Activated CD8-positive, alpha-beta memory T cell treated with anti-CD3 and anti-CD28 coated beads for 4 hours (primary cell): ENCODE measurements at places on chromosomes 4 and X.

DNA sequence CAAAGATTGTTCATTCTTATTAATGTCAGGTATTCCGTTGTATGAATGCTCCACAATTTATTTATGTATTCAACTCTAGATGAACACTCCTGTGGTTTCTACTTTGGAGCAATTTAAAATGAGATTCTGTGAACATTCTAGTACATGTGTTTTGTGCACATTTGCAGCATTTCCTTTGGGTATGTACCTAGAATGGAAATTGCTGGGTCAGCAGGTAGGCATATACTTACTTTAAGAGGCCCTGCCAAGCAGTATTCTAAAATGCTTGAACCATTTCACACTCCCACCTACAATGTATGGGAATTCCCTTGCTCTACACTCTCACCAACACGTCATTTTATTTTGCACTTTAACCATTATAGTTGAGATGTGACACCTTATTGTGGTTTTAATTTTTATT is 59.4 kb upstream of the MAGEB2 start:
- no peak for DNase-seq

- DNase-seq, result no peak
These were observed 336.5 kb downstream of the PDGFC start for GRCh38 chr4:156635051-156635450.

- no peak for DNase-seq
These were observed 36.9 kb downstream of the NR3C2 start for GRCh38 chr4:148405161-148405893.

GRCh38 chr4:116636917-116637316 is 448.5 kb downstream of the TRAM1L1 start:
- DNase-seq, result no peak

DNA sequence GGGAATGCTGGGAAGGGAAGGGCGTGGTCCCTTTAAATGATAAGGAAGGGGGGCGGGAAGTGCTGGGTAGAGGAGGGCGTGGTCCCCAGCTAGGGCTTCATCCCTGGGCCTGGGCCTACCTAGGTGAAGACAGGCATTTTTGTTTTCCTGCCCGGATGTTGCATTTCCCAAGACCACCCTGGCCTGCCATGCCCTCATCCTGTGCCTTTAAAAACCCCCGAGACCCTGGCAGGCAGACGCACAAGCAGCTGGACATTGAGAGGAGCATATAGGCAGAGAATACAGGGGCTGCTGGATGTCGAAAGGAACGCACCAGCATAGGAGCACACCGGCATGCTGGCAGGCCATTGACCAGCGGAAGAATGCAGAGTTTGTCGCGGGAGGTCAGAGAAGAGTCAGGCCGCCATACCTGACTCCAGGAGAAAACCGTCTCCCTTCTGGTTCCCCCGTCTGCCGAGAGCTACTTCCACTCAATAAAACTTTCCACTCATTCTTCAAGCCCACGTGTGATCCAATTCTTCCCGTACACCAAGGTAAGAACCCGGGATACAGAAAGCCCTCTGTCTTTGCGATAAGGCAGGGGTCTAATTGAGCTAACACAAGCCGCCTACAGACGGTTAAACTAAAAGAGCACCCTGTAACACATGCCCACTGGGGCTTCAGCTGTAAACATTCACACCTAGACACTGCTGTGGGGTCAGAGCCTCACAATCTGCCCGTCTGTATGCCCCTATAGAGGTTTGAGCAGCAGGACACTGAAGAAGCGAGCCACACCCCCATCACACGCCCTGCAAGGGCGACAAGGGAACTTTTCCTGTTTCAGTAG is 2.9 kb upstream of the AGA start:
- no peak for DNase-seq

DNA sequence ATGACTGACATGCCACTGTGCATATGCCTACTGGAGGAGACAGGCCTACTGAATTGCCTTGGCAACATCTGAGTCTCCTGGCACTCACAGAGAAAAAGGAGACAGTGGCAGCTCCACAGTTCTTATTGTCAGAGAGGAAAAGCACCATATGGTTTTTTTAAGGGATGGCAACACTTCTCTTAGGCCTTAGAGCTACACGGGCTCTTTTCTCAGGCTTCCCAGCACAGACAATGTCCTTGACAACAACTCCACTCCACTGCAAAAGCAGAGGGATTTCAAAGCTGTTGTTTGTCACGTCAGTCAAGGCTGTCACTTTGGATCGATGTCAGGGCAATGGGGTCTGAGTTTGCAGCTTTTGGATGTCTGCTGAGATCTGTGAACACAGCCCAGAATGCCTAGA is 4.7 kb upstream of the CLCN4 start:
- DNase-seq, result no peak

- no peak for DNase-seq
These were observed 115.8 kb upstream of the BMPR1B start for GRCh38 chr4:94641702-94642560.

DNA sequence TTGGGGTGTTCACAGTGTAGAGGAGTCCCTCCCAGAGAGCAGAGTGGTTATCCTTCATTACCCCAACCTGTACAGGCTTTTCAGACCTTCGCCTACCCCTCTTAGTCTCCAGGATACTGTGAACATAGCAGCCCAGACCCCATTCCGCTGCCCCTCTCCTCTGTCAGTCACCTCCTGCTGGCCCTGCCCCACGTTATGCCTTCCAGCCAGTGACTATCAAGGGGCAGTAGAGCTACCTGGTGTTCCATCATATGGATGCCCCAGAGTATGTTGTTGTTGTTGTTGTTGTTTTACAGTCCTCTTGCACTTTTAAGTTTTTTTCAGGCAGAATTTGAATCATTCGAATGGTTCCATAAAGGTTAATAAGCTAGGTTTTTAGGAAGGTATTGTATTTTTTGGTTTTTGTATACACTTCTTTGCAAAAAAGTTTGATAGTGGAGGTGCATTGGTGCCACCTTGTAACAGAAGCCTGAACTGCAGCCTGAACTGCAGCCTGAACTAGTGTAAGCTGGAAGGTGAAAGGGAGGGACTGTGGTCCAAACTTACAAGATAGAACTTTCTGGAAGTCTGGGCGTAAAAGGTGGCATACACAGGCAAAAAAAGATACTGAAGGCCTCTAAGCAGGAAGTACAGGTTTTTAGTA is 101.4 kb upstream of the RAB40AL start:
- no peak for DNase-seq

DNA sequence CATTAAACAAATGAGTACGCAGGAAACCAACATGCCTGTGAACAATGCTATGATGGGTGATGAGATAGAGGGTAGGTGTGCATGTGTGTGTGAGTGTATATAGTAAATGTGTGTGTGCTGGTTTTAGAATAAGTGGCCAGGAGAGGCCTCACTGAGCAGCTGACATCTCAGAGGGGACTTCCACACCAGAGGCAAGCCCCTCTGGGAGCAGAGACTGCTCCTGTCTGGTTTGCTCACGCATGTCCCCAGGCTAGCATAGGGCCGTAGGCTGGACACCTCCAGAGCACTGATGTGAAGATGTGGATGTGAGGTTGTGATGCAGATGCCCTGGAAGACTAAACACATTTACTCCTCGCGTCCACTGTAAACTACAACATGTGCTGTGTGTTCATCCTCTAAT is 104.5 kb downstream of the DRD5 start:
- no peak for DNase-seq

DNA sequence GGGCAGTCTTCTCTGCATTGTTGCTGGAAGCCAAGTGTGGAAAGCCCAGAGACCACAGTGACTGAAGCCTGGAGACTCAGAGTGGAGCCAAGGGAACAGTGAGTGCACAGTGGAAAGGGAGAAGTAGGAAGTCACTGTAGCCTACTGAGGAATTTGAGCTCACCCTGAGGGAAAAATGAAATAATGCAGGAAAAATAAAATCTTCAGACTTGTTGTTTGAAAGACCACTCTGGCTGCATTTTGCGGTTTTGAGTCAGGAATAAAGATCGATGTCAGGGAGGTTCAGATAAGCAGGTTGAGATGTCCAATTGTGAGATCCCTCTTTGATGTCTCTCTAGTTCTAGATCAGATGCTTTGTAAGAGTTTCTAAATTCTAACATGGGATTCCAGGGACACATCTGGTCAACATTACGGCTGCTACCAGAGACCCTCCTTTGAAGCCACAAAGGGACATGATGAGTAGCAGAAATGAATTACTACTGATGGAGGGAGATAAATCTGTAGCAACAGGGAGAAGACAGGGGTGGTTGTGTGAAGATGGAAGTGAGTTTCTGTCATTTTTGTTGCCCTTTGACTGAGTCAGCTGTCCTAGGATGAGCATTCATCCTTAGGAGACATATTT is 8.4 kb downstream of the ADH4 start:
- DNase-seq, result no peak

DNA sequence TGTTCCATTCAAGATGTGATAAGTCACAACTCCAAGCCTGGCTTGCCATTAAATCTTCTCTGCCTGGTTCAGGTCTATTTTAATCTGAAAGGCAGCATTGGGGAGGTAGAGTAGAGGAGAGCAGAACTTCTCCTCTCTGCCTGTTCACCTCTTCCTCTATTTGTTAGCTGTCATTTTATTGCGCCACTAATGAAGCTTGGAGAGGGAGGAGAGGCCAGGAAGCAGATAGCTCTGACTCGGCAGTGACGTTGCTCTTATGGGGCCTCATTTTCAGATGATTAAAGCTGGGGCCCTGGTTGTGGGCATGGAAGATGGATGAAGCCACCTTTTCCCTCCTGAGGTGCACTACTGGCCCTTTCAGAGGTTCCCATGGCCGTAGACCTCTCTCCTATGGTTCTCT is 207.3 kb downstream of the MID1IP1 start:
- DNase-seq, result no peak

- DNase-seq, result no peak
These were observed 224.6 kb downstream of the FBXO8 start for GRCh38 chr4:174058846-174059245.

DNA sequence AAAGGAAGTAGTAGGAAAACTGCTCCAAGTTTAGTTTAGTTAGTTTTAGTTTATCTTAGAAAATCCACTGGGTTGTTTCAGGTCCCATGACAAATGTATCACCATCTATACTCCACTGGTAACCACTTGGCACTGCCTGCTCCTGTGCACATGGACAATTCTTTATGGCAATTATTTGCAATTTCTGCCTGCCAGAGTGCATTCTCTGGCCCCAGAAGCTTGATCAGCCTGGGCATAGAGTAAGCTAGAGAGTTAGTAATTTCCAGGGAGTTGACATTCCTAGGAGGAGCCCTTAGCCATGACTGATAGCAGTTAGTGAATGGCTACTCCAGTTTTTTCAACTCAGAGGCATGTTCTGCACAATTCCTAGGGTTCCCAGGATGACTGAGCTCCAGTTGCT is 203.2 kb upstream of the FGF13 start:
- DNase-seq, result no peak

- no peak for DNase-seq
These were observed 1.8 kb downstream of the DKK2 start for GRCh38 chr4:107034091-107034995.

- no peak for DNase-seq
These were observed 222.2 kb downstream of the MID1 start for GRCh38 chrX:10398215-10398614.

DNA sequence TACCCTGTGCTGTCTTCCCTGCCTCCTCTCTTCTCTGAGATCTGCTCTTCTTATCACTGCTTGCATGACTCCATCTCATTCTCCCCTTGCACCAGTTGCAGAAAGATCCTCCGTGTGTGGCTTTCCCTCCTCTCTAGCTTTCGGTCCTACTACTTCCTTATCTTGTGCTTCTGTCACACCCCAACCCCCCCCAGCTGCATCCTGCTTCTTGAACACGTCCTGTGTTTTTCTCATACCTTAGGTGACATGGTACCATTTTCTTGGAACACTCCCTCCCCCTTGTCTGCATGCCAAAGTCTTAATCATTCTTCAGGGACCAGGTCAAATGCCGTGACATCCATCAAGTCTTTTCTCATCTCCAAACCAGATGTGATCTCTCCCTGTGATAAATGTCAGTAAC is 46.4 kb downstream of the FHL1 start:
- no peak for DNase-seq

GRCh38 chr4:163109967-163110366 is 56.7 kb downstream of the NAF1 start:
- DNase-seq, result no peak

DNA sequence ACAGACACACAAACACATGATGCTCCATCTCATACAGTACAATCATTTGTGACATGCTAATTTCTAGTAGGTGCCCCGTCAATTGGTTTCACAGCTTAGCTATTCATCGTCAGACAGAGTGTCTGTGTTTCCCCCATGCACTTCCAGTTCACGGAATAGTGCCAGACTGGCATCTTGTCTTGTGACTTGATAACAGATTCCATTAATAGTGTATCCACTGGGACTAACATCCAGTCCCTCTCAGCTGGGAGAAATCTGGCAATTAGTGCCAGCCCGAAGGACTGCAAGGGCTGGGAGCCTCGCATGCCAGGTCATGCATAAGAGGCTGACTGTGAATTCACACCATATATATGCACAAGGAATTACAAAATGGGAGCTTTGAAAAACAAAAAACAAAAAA is 20.2 kb upstream of the GATB start:
- DNase-seq, result no peak

- DNase-seq, result no peak
These were observed 143.6 kb downstream of the SLIT2 start for GRCh38 chr4:20395160-20395773.

DNA sequence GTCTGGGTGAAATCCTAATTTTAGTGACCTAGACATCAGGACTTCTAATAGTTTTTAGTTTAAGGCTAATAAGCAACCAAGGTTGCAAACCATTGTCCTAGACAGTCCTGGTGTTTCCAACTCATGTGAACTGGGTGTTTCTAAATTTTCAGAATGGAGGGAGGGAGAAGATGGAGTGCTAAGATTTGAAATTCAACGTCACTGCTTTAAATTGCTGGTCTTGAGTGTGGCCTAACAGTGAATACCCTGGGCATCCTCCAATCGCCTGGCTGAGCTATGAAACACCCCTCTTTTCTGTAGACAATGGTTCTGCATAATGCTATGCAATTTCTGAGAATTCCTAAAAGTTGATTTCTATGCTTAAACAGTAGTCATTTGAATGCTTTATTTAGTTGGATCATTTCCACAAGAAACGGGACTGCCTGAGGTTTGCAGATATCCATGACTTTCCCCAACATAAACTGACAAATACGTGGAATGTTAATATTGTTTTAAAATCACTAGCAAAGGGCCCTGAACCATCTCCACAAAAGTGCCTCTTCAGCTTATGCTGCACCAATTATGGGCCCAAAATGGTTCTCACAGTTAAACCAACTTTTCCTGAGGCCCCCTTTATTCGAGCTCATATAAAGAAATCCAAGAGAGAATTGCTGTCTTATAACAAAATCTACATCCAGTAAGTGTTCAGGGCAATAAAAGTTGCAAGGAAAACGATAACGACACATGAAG is 1.1 kb downstream of the FBXL5 start:
- no peak for DNase-seq

- no peak for DNase-seq
These were observed 112.6 kb downstream of the TMA16 start for GRCh38 chr4:163606896-163607691.

GRCh38 chr4:92618968-92619367 is 315.2 kb downstream of the GRID2 start:
- no peak for DNase-seq

- no peak for DNase-seq
These were observed 80.7 kb upstream of the PSAPL1 start for GRCh38 chr4:7515390-7515902.

GRCh38 chr4:76681996-76682395 is 215.9 kb downstream of the SOWAHB start:
- no peak for DNase-seq
